ENCODE measurements at places on chromosomes 6 and 20. TPM values are rescaled to one million over a fixed set of nuclear protein-coding genes. Genes with fewer than 3 reads are reported as not detected.

- no peaks in the 10 kb centered on the region for H3K27me3 ChIP-seq
- no peak for DNase-seq
- peaks cover 9% of the 10 kb centered on the region for H3K4me1 ChIP-seq
- H3K4me3 ChIP-seq = no peak overlapping the region
- H3K36me3 ChIP-seq = no peaks in the 10 kb centered on the region
- H3K27ac ChIP-seq = peak overlapping the region; percentile 66
These were observed 75.3 kb downstream of the SLC23A2 start for GRCh38 chr20:4925842-4926530.

BEND3 gene
- 2.0 TPM for total RNA-seq

DNA sequence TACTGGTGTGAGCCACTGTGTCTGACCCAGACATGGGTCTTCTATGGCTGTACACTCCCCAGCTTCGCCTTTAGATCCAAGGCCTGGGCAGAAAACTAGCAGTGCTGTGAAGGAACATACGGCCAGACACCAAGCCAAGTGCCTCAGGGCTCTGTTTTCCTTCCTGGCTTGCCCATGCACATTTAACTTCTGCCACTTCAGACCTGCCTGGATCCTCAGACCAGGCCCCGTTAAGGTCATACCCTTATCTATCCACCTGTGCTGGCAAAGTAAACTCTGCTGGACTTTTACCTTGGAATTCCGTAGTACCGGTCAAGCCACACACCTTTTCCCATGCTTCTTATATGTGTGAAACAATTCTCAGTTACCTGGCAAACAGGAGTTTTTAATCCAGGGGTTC lies 644.8 kb downstream of the PTPRT start:
- H3K36me3 ChIP-seq = no peaks in the 10 kb centered on the region
- no peak overlapping the region for H3K4me3 ChIP-seq
- H3K27ac ChIP-seq = no peak overlapping the region
- no peaks in the 10 kb centered on the region for H3K4me1 ChIP-seq
- no peak for DNase-seq

GRCh38 chr6:108105571-108105970 lies 31.0 kb upstream of the OSTM1 start:
- no peaks in the 10 kb centered on the region for H3K36me3 ChIP-seq
- H3K27me3 ChIP-seq = peaks cover 21% of the 10 kb centered on the region
- H3K27ac ChIP-seq = no peak overlapping the region
- no peaks in the 10 kb centered on the region for H3K4me1 ChIP-seq

- no peaks in the 10 kb centered on the region for H3K4me1 ChIP-seq
- H3K27me3 ChIP-seq = no peaks in the 10 kb centered on the region
- no peak overlapping the region for H3K27ac ChIP-seq
- no peak for DNase-seq
- H3K4me3 ChIP-seq = no peak overlapping the region
These were observed 60.7 kb downstream of the VAPB start for GRCh38 chr20:58449681-58450221.

DNA sequence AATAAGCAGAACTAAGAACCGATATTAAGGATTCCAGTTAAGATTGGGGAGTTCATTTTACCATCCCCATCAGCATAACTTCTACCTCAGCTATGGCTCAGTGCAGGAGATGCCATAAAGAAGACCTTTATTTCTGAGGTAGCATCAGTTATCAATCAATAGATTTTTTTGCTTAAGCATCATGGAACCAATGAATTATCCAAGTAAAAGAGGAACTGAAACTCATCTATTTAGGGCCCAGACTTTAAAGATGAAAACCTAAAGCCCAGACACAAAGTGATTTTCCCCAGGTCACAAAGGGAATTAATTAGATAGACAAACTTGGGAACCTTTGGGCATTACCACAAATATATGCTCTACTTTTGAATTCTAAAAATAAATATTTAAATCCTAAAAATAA lies 59.2 kb upstream of the TINAG start:
- no peaks in the 10 kb centered on the region for H3K36me3 ChIP-seq
- H3K4me1 ChIP-seq = no peaks in the 10 kb centered on the region
- H3K4me3 ChIP-seq = no peak overlapping the region
